NCI-H510A (cell line): ENCODE measurements at places on chromosomes 3 and 15.

DNA sequence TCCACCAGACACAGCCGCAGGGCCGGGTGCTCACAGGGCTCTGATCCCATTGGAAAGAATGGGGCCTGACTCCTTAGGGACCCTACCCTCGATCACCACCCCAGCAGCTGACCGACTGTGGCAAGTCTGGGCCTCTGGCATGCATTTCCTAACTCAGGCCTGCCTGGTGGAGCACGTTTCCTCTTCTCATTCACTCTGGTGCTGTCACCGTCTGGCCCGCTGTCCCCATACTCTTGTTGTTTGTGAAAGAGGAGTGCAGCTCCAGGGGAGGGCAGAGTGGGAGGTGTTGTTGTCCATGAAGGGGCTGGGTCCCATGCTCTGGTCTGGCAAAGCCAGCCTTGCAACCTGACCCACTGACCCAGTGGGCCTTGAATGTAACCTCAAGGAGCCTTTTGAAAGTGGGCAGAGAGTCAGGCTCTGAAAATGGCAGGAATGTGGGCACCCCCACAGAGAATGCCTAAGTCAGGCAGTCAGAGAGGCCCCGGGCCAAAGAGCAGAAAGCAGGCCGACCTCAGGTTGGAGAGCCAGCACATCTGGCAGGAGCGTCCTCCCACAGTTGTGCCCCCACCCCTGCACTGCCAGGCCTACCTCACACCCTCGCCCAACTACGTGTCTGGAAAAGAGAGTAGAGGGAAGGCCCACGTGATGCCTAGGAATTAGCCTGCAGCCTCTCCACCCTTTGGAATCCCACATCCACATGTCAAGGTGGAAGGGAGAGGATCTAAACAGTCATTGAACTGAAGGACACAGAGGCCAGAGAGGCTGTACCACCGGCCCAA lies 10.9 kb downstream of the SEMA7A start:
- DNase-seq = no peak

- DNase-seq = no peak
These were observed 132.0 kb upstream of the NSMCE3 start for GRCh38 chr15:29401644-29402043.

DNA sequence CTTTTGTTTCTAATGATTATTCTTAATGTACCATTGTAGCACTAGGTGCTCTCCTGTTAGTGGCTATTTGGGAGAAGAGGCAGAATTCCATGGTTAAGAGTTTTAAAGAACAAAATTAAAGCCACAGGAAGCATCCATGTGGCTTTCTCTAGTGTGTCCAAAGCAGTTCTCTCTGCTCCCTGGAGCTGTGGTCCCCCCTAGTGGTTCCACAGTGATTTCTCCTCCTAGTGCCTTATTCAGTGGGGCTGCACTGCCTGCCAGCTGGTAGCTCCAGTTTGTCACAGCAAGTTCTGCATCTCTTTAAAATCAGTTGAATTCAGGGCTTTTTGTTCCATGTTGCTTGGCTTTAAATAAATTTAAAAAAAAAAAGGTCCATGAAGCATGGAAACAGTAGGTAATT lies 39.6 kb upstream of the FAM98B start:
- no peak for DNase-seq

- DNase-seq = no peak
These were observed 364.4 kb downstream of the MECOM start for GRCh38 chr3:169299129-169299528.

GRCh38 chr3:156558389-156558788 lies 3.5 kb upstream of the SSR3 start:
- no peak for DNase-seq

DNA sequence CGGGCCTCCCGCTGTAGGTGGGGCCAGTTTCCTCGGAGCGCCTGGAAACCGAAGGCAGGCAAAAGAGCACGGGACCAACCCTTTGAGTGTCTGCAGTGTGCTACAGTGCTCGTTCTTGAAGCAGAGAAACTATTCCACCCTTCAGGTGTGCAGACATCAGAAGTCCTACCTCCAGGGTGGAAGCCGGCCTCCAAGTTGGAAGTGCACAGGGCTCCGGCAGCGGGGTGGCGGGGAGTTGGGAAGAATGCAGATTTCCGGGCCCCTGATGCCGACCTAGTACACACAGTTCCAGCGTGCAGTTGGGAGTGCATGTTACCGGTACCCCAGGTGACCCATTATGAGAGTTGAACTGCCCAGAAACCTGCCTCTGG lies 3.0 kb downstream of the KLF13 start:
- DNase-seq = no peak

DNA sequence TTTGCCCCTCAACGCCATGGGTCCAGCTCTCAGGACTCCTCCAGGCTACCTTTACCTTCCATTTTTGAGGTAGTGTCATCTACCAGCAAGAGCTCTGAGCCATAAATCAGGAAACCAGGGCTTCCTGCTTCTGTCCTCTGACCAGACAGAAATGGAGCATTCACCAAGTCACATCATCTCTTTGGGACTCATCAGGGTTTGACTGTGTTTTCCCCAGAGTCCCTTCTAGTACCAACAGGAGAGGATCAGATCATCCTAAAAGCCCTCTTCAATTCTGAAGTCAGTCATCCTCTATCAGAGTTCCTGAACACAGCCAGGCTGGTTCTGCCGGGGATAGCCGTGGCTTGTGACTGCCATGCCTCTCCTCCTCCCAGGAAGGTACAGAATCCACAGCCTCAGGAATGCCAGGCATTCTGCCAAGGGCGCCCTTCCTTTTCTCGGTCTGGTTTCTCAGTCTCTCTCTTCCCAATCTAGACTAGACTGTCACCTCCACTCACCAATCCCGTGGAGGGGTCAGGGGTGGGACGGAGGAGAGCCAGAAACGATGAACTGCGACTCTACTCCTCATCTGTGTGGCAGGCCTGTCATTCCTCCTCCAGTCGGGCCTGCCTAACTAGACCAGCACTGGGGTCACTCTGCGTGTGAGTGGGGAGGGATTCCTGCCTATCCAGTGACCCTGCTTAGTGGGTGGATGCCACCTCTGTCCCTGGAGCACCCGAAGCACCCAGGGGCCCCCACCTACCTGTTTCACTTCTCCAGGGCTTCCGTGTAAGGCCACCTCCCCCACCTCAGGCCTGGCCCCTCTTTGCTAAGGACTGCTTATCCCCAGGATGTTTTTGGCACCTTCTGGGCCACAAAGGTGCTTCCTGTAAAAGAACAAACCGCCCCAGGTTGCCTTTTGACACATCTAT lies 30.9 kb downstream of the CCNL1 start:
- no peak for DNase-seq

- DNase-seq = no peak
These were observed 110.0 kb upstream of the MELTF start for GRCh38 chr3:197139586-197139985.

- no peak for DNase-seq
These were observed 133.3 kb upstream of the MEF2A start for GRCh38 chr15:99432271-99433025.

GRCh38 chr3:172201870-172202236 lies 162.5 kb downstream of the FNDC3B start:
- no peak for DNase-seq

DNA sequence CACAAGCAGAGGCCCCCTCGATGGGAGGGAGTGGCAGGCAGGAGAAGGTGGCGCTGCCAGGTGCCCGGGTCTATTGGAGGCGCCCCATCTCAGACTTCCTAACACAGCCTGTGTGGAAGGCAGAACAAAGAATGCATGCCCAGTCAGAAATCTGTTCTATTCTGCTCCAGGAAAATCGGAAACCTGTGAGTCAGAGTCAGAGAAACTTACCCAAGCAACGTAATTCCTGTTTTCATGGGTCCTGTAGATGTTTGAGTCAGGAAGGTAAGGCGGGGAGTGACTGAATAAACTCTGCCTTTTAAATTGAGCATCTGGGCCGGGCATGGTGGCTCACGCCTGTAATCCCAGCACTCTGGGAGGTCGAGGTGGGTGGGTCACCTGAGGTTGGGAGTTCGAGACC lies 13.7 kb downstream of the MAP6D1 start:
- no peak for DNase-seq

DNA sequence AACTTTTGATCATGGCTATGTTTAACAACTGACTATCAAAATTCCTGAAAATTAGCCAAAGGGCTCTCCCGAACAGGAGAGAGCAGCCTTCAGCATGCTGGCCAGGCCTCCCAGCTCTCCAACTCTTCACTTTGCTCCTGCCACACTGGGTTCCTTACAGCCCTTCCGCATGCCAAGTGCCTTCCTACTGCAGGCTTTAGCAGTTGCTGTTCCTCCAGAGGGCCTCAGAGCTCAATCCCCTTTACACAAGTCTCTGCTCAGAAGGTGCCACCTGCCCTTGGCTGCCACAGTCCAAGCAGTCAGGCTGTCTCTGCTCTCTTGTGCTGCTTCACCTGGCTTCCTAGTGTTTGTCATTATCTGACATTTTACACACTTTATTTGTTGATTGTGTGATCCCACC lies 553.1 kb upstream of the PPP2R3A start:
- DNase-seq = no peak

DNA sequence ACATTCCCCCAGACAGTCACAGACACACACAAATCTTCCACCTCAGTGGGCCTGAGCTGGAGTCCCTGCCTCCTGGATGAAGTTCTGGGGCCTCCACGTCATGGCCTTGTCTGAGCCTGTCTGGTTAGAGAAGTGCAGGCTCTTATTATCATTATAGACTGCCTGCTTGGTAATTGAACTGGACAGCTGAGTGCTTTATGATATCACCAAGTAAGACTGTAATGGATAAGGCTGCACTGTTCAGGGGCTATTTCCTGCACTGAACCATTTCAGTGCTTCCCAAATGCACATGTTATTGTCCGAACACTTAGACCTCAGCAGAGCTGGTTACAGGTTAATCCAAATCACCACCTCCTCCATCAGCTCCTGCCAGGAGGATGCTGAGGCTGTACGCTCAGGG lies 8.7 kb upstream of the ST6GAL1 start:
- no peak for DNase-seq

- DNase-seq = no peak
These were observed 1034.1 kb upstream of the SEMA6D start for GRCh38 chr15:46682969-46683791.

- no peak for DNase-seq
These were observed 824 bp upstream of the CILP start for GRCh38 chr15:65212097-65212496.

DNA sequence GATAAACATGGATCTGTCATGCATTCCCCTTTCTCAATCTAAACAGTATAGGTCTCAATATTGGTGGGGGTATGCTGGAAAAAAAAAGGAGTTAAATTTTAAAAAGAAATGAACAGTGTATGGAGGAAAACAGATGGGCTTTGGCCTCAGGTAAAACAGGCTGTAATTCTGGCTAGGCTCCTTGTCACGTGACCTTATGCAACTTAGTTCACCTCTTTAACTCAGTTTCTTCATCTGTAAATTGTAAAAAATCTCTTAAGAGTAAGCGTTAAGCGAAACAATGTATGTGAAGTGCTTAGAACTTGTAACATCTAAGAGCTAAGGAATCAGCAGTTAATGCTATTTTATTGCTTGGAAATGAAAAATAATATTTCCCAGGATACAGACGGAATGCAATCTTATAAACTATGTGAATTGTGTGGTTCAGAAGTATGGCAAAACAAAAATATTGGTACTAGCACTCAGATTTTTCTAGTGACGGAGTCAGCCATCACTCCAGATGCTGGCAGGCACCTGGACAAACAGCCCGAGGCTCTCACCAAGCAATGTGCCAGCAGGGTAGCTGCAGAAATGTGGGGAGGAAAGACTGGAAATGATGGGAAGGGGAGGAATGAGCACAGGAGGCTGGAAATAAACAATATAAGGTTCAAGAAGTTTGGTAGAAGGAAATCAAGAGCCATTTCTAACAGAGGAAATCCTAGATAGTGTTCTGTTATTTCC lies 172.8 kb downstream of the USP13 start:
- DNase-seq = no peak

GRCh38 chr3:150300388-150300787 lies 107.7 kb upstream of the TSC22D2 start:
- DNase-seq = no peak
